ENCODE measurements at places on chromosomes 13 and 19. TPM values are rescaled to one million over a fixed set of nuclear protein-coding genes. Genes with fewer than 3 reads are reported as not detected.

The CYP4F2 gene
- 1.1 TPM for total RNA-seq

The UBE2L5 gene
- 0.15 TPM for total RNA-seq

The NCR1 gene
- not detected for total RNA-seq

The THSD1 gene
- total RNA-seq: 0.76 TPM

The PROZ gene
- total RNA-seq: not detected

The S1PR2 gene
- total RNA-seq: 6.1 TPM

The ELSPBP1 gene
- total RNA-seq: not detected

The SLC25A41 gene
- total RNA-seq: 0.93 TPM

The ZNF737 gene
- not detected for total RNA-seq

The MIR17HG gene
- 10.3 TPM for total RNA-seq

The SYCN gene
- not detected for total RNA-seq

The CD209 gene
- not detected for total RNA-seq

The TMEM150B gene
- total RNA-seq: not detected

The KLK12 gene
- total RNA-seq: not detected

The ZNF497 gene
- total RNA-seq: 5.1 TPM

The TMPRSS9 gene
- total RNA-seq: not detected

The VSTM1 gene
- total RNA-seq: not detected

The RDH8 gene
- total RNA-seq: not detected

The KIR2DL4 gene
- total RNA-seq: not detected

The CEACAM20 gene
- not detected for total RNA-seq

The LGALS14 gene
- total RNA-seq: not detected

The SIGLECL1 gene
- total RNA-seq: not detected

The ZNF723 gene
- total RNA-seq: not detected

The YJEFN3 gene
- 25.3 TPM for total RNA-seq

The GGACT gene
- 5.0 TPM for total RNA-seq

The ATP4A gene
- total RNA-seq: 0.27 TPM

The PGLYRP1 gene
- total RNA-seq: not detected

The CASP14 gene
- total RNA-seq: not detected

The SLC10A2 gene
- not detected for total RNA-seq

The C13orf42 gene
- total RNA-seq: not detected

The EFNA2 gene
- total RNA-seq: 12.2 TPM

The POU4F1 gene
- total RNA-seq: not detected

The CD177 gene
- total RNA-seq: not detected

The ACP5 gene
- 1.2 TPM for total RNA-seq

The FUT2 gene
- 12.5 TPM for total RNA-seq

The UBL5 gene
- total RNA-seq: 335 TPM

The KLK8 gene
- 92.8 TPM for total RNA-seq

The CHST8 gene
- total RNA-seq: not detected

The KIR3DL1 gene
- not detected for total RNA-seq

The LRRC25 gene
- 0.12 TPM for total RNA-seq

The AZU1 gene
- not detected for total RNA-seq

The GAPDHS gene
- not detected for total RNA-seq

The ZSWIM4 gene
- total RNA-seq: 9.8 TPM

The NLRP5 gene
- total RNA-seq: 0.30 TPM

The ZNF845 gene
- 5.4 TPM for total RNA-seq

The PEX11G gene
- 6.4 TPM for total RNA-seq

The TYROBP gene
- total RNA-seq: 0.49 TPM

All from HCT116 (cell line).